ENCODE measurements at places on chromosomes 16 and 17.

DNA sequence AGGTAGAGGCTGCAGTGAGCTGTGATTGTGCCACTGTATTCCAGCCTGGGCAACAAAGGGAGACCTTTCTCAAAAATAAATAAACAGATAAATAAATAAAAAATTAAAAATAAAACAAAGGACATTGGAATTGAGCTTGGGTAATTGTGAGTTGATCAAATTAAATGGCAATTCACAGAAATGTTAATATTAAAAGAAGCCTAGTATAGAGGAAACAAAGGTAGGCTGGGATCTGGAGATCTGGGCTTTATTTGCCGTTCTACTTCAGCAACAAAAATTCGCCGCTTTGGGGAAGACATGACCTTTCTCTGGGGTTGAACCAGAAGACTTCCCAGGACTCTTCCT lies 332 bp upstream of the VPS25 start:
- DNase-seq = no peak

DNA sequence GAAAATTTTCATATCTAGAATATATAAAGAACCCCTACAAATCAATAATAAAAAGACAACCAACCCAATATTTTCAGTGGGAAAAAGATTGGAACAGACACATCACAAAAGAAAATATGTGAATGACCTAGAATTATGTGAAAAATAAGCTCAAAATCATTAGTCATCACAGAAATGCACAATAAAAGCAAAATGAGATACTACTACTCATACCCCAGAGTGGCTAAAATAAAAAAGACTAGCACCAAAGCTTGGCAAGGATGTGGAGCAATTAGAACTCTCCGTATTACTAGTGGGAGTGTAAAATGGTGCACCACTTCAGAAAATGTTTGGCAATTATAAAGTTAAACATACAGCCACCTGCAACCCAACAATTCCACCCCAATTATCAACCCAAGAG lies 48.0 kb upstream of the CDH5 start:
- no peak for DNase-seq

DNA sequence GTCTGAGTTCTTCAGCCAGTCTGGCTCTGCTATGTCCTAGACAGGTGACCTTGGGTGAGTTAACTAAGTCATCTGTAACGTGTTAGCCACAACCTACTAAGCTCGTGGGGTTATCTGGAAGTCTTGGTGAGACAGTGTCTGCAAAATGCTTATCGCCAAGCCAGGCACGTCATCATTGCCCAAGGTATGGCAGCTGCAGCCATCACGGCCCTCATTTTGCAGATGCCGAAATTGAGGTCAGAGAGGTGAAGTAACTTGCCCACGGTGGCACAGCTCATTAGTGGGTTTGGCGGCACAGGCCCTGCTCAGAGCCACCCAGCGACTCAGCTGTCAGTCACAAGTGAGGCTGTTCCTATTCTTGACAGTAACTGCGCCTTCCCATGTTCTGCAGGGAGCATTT lies 79.8 kb downstream of the CMIP start:
- DNase-seq = no peak

GRCh38 chr17:45277216-45277849 lies 15.4 kb upstream of the SPATA32 start:
- peak; percentile 90 for DNase-seq

DNA sequence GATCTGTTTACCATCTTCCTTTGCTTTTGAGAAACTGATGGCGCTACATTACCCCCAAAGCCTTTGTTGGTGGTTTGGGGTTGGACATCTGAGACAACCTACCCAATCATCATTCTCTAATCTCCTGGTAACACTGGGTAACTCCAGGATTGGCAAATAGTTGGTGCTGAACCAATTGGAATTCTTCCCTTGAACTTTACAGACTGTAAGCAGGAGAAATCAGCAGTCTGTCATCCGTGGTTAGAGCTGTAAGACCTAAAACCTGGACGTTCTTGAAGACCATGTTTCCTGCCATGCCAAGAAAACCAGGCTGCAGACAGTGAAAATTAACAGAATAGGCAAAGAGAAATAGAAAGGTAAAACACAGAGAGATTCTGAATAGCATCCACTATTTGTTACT lies 398.8 kb upstream of the SALL1 start:
- no peak for DNase-seq

GRCh38 chr17:33106525-33107165 lies 115.0 kb downstream of the SPACA3 start:
- no peak for DNase-seq

GRCh38 chr17:64095144-64095882 lies 34.6 kb downstream of the ERN1 start:
- DNase-seq = no peak

DNA sequence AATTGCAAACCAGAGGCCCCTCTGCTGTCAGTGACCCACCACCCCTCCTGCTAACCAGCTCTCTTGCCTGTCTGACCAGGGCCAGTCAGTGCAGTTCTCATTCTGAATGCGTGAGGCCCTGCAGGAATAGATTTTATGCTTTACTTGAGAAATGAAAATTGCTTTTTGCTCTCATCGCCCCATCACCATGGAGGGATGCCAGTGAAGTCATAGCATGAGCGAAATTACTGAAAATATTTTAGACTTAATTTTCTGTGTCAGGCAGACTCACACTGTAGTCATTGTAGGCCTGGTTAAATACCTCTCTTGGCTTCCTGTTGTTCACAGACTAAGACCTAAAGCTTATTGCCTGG lies 490.5 kb upstream of the CDH5 start:
- no peak for DNase-seq

DNA sequence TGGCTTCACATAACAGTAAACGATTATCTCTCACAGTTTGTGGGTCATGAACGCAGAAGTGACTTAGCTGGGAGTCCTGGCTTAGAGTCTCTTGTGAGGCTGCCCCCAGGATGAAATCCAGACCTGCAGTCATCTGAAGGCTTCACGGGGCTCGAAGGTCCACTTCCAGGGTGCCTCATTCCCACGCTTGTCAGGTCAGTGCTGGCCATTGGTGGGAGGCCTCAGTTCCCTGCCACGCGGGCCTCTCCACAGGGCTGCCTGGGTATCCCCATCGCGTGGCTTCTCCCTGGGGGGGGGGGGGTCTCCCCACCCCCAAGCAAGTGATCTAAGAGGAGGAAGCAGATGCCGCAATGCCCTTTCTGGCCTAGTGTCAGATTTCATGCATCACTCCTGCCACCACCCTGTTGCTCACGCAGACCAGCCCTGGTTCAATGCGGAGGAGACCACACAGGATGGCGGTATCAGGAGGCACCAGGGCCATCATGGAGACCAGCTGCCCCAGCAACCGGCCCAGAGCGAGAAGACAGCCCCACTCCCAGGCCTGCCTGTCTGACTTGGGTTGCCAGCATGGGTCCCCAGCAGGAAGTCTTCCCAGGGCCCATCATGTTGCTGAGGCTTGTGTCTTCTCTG lies 77.3 kb upstream of the CDH5 start:
- DNase-seq = no peak

DNA sequence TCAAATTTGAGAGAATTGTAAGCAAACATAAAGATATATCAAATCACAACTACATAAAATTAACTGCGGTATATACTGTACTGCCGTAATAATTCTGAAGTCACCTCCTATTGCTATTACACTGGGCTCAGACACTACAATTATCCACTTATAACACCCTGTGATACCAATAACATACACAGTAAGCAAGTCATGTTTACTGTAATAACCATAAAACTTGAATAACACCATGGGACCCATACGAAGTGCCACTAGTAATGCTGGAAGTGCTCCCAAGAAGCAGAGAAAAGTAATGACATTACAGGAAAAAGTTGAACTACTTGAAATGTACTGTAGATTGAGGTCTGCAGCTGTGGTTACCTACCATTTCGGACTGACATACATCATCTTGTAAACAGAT lies 24.0 kb downstream of the CMC2 start:
- no peak for DNase-seq

DNA sequence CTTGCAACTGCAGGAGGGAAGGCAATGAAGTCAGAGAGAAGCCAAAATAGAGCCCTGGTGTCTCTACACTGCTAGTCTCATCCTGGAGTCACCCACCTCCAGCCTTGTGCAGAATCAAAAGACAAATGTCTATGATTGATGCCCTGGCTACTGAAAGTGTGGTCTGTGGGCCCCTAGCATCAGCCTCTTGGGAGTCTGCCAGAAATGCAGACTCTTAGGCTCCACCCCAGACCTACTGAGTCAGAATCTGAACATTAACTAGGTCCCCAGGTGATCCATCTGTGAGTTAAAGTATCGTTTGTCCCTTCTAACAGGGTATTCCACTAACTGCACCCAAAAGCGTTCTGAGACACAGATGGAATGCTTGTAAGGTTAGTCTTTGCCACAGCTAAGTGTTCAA lies 21.2 kb downstream of the EARS2 start:
- no peak for DNase-seq

GRCh38 chr17:64723781-64724180 lies 61.7 kb upstream of the SMURF2 start:
- DNase-seq = no peak

- no peak for DNase-seq
Measured at GRCh38 chr17:41498276-41498675, 7.1 kb downstream of the KRT13 start.

DNA sequence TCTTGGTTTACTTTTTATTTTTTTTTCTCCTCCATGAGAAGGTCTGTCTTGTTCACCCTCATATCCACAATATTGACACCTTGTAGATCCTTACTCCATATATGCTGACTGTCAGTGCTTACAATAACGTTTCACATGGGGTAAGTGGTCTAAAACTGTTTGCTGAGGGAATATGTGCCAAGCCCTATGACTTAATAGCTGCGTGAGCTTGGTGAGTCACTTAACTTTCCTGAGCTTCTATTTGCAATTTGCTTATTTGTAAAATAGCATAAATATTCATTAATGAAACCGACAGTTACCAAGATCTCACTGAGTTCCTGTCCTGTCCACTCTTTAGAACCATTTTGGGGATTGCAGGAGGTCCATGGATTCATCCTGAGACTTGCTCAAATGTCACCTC lies 190.7 kb downstream of the CCT6B start:
- DNase-seq = no peak

- no peak for DNase-seq
Measured at GRCh38 chr17:74245871-74246270, 28.2 kb upstream of the DNAI2 start.

- DNase-seq = no peak
Measured at GRCh38 chr17:47192554-47192953, 3.5 kb upstream of the CDC27 start.

Measured in activated T-cell treated with anti-CD3 and anti-CD28 coated beads for 1 hour (primary cell).